ENCODE measurements at places on chromosomes 7 and 10. TPM values are rescaled to one million over a fixed set of nuclear protein-coding genes. Genes with fewer than 3 reads are reported as not detected.

Gene POLR2J
- 14.4 TPM for total RNA-seq

Gene DNAJB12
- total RNA-seq = 47.1 TPM

Gene CYP2C19
- total RNA-seq = not detected

Gene CYP3A7
- total RNA-seq = not detected

Gene TMEM184A
- total RNA-seq = not detected

Gene ZNF503
- total RNA-seq = 12.4 TPM

Gene LIPM
- not detected for total RNA-seq

Gene ADARB2
- not detected for total RNA-seq

Gene ZNF117
- total RNA-seq = 2.6 TPM

Gene LIPF
- not detected for total RNA-seq

Gene ACTL6B
- not detected for total RNA-seq

Gene SEMA3D
- total RNA-seq = under 0.01 TPM

Gene DYDC2
- not detected for total RNA-seq

Gene WNT8B
- total RNA-seq = not detected

Gene MNX1
- not detected for total RNA-seq

Gene ENTPD1
- total RNA-seq = not detected

Gene FUOM
- 41.2 TPM for total RNA-seq

Gene TEX36
- not detected for total RNA-seq
